B cell (primary cell): ENCODE measurements at places on chromosomes 6 and 20. TPM values are rescaled to one million over a fixed set of nuclear protein-coding genes. Genes with fewer than 3 reads are reported as not detected.

DNA sequence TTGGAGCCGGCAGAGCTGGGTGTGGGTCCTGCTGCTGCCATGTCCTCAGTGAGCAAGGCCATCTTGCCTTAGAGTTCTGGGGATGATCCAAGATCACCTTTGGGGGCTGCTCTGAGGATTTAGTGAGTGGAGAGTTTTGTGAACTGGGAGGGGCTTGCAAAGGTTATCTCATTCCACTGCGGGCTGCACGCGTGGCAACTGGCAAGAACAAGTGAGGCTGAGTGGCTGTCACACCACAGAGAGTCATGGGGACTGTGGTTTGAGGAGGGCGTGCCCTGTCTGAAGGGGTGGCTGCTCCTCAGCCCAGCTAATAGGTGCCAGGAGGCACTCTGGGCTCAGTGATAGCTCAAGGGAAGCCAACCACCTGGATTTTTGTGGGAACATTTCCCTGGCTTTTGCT lies 37.6 kb downstream of the TTLL9 start:
- H3K4me1 ChIP-seq: no peaks in the 10 kb centered on the region
- no peaks in the 10 kb centered on the region for H3K27me3 ChIP-seq
- H3K4me3 ChIP-seq: no peak overlapping the region
- no peaks in the 10 kb centered on the region for H3K36me3 ChIP-seq
- no peak overlapping the region for H3K27ac ChIP-seq

DNA sequence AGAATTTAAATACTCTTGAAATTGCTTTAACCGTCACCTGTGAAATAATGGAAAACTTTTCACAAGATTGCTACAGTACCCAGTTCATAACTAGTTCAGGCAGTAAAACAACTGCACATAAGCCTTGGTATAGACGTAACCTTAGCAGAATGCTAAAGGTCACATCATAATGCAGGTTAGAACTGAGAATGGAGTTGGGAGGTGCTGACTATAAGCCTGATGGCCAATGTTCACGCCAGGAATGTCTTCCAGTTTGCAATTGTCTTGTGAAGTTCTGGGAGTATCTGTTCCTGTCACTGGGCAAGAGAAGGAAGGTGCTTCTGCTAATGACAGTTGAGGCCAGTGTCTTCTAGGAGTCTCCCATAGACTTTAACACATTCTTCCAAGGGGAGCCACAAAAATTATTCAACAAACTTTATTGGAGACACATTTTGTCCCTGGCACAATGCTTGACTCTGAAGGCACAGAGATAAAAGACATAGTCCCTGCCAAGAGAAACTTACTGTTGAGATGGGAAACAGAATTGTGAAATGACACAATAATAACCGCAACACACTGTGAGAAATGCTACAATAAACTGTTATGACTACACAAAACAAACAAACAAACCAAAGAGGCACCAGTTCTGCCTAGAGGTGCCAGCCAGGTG lies 24.6 kb upstream of the CEP162 start:
- H3K4me1 ChIP-seq: no peaks in the 10 kb centered on the region
- no peaks in the 10 kb centered on the region for H3K36me3 ChIP-seq
- H3K27ac ChIP-seq: no peak overlapping the region
- H3K27me3 ChIP-seq: peaks cover 6% of the 10 kb centered on the region
- no peak for DNase-seq
- no peak overlapping the region for H3K4me3 ChIP-seq

PRICKLE4 gene
- total RNA-seq: not detected in 2 replicates

TAGAP gene
- 167 and 171 TPM in 2 replicates for total RNA-seq

- H3K36me3 ChIP-seq: no peaks in the 10 kb centered on the region
- no peak for DNase-seq
- no peaks in the 10 kb centered on the region for H3K4me1 ChIP-seq
- no peaks in the 10 kb centered on the region for H3K27me3 ChIP-seq
- H3K27ac ChIP-seq: no peak overlapping the region
Measured at GRCh38 chr6:138671351-138671750, 102.2 kb upstream of the CCDC28A start.

- no peaks in the 10 kb centered on the region for H3K4me1 ChIP-seq
- no peaks in the 10 kb centered on the region for H3K36me3 ChIP-seq
- DNase-seq: no peak
- H3K27me3 ChIP-seq: no peaks in the 10 kb centered on the region
- no peak overlapping the region for H3K4me3 ChIP-seq
Measured at GRCh38 chr20:58918621-58919020, 62.4 kb upstream of the NELFCD start.

ULBP2 gene
- total RNA-seq: not detected in 2 replicates

DNA sequence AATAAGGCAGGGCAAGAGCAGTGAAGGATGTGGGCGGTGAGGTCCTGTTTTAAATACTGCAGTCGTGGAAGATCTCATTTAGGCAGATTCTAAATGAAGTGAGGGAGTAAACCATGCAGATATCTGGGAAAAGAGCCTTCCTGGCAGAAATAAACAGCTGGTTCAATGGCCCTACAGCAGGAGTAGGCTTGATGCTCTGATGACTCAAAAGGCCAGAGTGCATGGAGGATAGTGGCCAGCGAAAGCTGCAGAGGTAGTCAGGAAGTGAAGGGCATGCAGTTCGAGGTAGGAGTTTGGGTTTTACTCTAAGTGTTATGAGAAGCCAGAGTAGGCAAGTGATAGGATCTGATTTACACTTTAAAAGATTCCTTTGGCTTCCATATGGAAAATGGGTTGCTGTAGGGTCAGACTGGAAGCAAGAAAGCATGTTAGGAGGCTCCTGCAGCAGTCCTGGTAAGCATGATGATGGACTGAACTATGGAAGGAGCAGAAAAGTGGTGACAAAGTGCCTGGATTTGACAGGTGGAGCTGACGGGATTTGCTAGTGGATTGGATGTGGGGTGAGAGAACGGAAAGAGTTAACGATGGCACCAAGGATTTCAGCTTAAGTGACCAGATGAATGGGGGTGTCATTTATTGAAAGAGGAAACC lies 150.0 kb downstream of the GJA10 start:
- no peak overlapping the region for H3K27ac ChIP-seq
- no peak overlapping the region for H3K4me3 ChIP-seq
- no peak for DNase-seq
- no peaks in the 10 kb centered on the region for H3K27me3 ChIP-seq

GRCh38 chr6:7156643-7157278 lies 49.0 kb downstream of the RREB1 start:
- no peak overlapping the region for H3K4me3 ChIP-seq
- no peaks in the 10 kb centered on the region for H3K36me3 ChIP-seq
- peaks cover 50% of the 10 kb centered on the region for H3K4me1 ChIP-seq

GTPBP2 gene
- 103 and 122 TPM in 2 replicates for total RNA-seq

DNA sequence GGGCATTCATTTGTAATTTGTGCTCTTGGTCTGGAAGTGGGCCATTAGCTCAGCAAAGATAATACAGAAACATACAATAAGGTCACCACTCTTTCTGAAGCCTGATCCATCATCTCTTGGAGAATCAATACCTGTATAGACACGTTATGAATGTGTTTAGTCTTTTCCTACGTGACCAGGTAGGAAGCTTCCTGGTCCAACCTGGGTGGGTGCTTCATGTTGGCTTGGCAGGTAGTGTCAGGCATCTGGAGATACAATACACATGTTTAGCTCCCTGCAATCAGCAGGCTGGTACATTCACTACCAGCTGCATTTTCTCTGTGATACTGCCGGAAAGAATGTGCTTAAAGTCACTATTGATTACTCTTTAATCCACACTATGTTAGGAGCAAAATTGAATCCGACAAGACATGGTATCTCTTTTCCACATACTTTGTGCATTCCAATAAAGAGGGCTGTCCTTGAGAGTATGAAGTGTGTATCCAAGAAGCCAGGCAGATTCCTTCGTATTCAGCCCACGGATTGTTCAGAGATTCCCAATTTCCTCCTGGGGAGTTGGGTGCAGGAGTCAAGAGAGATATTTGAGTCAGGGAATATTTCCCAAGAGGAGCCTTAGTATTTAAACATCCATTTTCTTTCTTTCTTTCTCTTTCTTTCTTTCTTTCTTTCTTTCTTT lies 49.9 kb upstream of the RANBP9 start:
- H3K4me1 ChIP-seq: peaks cover 19% of the 10 kb centered on the region
- H3K27me3 ChIP-seq: no peaks in the 10 kb centered on the region
- no peak for DNase-seq
- H3K27ac ChIP-seq: no peak overlapping the region
- H3K4me3 ChIP-seq: no peak overlapping the region
- H3K36me3 ChIP-seq: no peaks in the 10 kb centered on the region

- no peaks in the 10 kb centered on the region for H3K4me1 ChIP-seq
- H3K27ac ChIP-seq: no peak overlapping the region
- H3K27me3 ChIP-seq: no peaks in the 10 kb centered on the region
- H3K4me3 ChIP-seq: no peak overlapping the region
Measured at GRCh38 chr20:53316206-53316937, 277.3 kb downstream of the ZNF217 start.

DNA sequence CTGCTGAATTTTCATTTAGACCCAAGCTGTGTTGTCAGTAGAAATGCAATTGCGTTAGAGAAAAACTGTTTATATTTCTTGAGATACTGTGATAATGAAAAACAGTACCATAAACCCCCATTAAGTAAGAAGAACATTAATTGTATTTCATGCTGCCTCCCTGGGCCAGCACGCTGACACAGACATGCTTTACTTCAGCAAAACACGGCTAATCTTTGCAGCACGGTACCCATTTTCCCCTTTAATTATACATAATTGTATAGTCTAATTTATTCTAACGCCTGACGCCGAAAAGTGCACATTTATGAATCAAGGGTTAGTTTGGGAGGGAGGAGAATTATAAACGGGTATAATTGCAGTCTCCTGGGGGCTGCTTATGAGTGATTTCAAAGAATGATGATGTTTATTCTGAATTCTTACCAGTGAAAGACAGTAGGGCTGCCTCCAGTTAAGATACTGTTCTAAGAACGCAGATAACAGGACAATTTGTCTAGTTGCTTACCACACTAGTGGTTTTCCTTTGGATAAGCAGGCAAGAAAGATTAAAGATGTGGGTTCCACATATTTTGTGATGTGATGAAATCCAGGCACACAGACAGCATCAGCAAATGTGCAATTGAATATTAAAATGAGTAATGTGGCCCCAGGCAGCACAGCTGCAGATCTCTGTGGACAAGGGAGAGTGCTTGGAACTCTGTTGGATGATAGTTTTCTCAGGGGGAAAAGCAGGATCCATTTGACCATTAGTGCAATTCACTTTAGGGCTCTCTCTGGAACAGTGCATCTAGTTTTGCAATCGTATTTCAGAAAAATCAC lies 4.7 kb upstream of the SULF2 start:
- H3K4me1 ChIP-seq: peaks cover 8% of the 10 kb centered on the region
- H3K27ac ChIP-seq: no peak overlapping the region
- H3K27me3 ChIP-seq: peaks cover 13% of the 10 kb centered on the region
- no peak overlapping the region for H3K4me3 ChIP-seq

PRDM1 gene
- total RNA-seq: 6.9 and 8.5 TPM in 2 replicates

HLA-DRB1 gene
- total RNA-seq: 559 and 584 TPM in 2 replicates

MATN4 gene
- not detected in 2 replicates for total RNA-seq

GRCh38 chr6:135159531-135159930 lies 21.6 kb upstream of the MYB start:
- H3K4me3 ChIP-seq: no peak overlapping the region
- H3K4me1 ChIP-seq: peaks cover 8% of the 10 kb centered on the region
- H3K27me3 ChIP-seq: no peaks in the 10 kb centered on the region

DNA sequence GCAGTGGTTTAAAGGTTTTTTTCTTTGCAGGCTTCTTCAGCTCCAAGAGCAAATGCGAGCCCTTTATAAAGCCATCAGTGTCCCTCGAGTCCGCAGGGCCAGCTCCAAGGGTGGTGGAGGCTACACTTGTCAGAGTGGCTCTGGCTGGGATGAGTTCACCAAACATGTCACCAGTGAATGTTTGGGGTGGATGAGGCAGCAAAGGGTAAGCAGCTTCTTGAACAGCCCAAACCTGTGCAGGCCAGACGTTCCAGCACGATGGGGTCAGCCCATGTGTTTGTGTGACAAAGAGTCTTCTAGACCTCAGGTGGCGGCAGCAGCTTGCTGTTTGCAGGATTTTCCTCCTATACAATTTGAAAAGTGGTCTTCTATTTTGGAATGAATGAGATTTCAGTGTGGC lies 17.7 kb downstream of the DSP start:
- no peaks in the 10 kb centered on the region for H3K4me1 ChIP-seq
- no peak for DNase-seq
- H3K36me3 ChIP-seq: no peaks in the 10 kb centered on the region
- H3K4me3 ChIP-seq: no peak overlapping the region
- no peaks in the 10 kb centered on the region for H3K27me3 ChIP-seq

FLOT1 gene
- total RNA-seq: 71.2 and 75.7 TPM in 2 replicates

DNA sequence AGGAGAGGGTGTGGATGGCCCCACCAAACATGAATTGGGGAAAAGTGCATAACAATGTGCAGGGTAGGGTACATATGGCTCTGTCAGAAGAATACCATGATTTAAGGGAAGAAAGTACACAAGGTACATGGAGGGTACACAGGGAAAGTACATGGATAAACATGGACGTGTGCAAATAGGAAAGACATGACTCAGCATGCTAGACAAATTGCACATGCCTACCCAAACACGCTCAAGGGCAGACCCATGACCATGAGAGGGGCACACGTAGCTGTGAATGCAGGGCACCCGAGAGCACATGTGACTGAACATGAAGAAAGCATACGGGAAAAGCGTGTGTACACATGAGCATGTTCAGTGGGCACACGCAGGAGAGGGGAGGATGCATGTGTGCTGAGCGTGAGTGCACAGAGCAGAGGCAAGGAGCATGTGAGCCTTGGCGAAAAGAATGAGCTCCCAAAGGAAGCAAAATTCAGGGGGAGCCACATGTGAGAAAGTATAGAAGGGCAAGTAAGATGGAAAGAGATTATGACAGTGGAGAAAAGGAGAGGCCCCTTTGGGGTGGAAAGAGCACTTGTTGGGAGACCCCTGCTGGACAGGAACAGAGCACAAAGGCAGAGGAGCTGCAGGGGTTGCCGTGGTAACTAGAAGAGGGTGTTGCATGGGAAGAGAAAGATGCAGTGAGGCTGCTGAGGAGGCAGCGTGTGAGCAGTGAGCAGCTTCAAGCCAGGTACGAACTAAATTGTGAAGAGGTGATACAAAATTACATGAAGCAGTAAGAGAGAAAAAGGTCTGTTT lies 17.8 kb downstream of the OR2H2 start:
- no peaks in the 10 kb centered on the region for H3K36me3 ChIP-seq
- no peak overlapping the region for H3K4me3 ChIP-seq
- H3K4me1 ChIP-seq: no peaks in the 10 kb centered on the region
- no peaks in the 10 kb centered on the region for H3K27me3 ChIP-seq
- no peak for DNase-seq

SNRPB gene
- 117 and 123 TPM in 2 replicates for total RNA-seq

CNR1 gene
- 20.4 and 28.9 TPM in 2 replicates for total RNA-seq

GNAS-AS1 gene
- total RNA-seq: 1.5 and 2.1 TPM in 2 replicates
